ENCODE measurements at places on chromosomes 2 and 18.

DNA sequence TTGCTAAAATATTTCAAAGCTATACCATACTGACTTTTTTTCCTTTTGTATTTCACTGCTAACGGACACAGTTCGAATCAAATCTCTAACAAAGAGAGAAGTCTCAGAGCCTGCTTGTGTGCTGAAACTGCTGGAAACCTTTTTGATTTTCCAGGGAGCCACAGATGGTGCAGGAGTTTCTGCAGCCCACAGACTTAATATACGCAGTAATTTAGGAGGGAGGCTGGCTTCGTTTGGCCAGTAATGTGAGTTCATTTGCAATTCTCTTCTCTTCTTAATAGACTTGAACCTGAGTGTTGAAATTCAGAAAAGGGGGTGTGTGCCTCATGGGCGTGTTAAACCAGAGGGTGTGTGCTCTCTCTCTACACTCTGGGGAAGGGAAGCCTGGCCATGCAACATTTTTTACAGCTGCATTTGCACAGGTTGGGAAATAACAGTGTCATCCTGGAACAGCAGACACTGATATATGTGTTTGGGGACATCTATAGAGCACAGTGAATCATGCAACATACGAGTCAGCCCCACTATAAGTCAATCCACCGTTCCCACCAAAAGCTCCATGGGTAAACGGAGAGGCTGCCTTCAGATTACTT, 333.0 kb downstream of the CLIP4 start:
- no peak for DNase-seq

DNA sequence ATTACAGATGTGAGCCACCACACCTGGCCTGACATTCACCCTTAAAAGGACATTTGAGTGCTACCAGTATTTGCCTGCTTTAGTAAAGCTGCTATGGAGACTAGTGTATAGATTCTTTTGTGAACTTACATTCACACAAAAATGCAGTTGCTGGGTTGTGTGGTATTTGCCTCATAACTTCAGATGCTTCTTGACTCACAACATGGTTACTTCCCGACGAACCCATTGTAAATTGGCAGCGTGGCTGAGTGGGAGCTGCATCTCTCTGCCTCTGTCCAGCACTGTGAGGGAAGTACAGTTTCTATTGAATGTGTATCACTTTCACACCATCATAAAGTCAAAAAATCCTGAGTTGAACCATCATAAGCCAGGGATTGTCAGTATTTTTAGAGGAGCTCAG, 56.9 kb downstream of the RRM2 start:
- DNase-seq, result no peak

GRCh38 chr2:241639385-241639784, 1.9 kb downstream of the ATG4B start:
- no peak for DNase-seq

GRCh38 chr18:59767732-59768131, 70.5 kb upstream of the CCBE1 start:
- no peak for DNase-seq

DNA sequence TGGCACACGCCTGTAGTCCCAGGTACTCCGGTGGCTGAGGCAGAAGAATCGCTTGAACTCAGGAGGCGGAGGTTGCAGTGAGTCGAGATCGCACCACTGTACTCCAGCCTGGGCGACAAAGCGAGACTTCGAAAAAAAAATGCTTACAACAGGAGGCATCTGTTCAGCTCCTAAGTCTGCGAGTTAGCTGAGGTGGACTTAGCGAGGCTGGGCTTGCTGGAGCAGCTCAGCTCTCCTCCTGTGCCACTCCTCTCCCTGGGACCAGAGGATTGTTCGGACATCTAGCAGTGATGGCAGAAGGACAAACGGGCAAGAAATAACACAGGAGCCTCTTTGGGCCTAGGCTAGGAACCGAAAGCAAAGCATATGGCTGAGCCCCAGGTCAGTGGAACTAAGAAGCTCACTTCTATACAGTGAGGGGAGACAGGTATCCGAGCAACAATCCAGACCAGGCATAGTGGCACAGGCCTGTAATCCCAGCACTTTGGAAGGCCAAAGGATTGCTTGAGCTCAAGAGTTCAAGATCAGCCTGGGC, 260.1 kb downstream of the GLI2 start:
- no peak for DNase-seq

- DNase-seq, result no peak
Measured at GRCh38 chr18:67281746-67282145, 234.8 kb downstream of the DSEL start.

Data from CD4-positive, alpha-beta T cell treated with Interleukin-1 beta for 1 hour (primary cell).